Activated CD4-positive, alpha-beta T cell treated with anti-CD3 and anti-CD28 coated beads for 1 hour (primary cell): ENCODE measurements at places on chromosomes 12 and 14.

GRCh38 chr14:54922598-54922997, 20.0 kb upstream of the GCH1 start:
- no peak for DNase-seq

DNA sequence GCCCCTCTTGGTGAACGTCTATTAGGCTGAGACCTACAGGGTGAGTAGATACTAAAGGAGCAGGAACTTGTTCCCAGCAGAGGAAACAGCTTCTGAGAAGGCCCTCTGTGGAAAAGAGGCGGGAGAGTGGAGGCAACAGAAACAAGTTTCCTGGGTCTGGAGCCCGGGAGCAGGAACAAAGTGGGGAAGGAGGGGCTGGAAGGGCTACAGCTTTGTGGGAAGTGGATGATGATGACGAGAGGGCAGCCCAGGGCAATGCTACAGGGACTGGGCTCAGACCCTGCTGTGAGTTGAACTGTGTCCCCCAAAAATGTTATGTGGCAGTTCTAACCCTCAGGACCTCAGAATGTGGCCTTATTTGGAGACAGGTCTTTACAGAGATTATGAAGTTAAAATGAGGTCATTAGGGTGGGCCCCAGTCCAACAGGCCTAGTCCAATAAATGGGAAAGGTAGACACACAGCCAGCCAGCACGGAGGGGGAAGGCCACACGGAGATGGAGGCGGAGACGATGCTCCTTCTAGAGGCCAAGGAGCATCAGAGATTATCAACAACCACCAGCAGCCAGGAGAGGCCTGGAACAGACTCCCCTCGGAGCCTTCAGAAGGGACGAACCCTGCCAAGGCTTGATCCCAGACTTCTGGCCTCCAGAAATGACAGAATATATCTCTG, 14.3 kb downstream of the CAMKK2 start:
- DNase-seq, result no peak

DNA sequence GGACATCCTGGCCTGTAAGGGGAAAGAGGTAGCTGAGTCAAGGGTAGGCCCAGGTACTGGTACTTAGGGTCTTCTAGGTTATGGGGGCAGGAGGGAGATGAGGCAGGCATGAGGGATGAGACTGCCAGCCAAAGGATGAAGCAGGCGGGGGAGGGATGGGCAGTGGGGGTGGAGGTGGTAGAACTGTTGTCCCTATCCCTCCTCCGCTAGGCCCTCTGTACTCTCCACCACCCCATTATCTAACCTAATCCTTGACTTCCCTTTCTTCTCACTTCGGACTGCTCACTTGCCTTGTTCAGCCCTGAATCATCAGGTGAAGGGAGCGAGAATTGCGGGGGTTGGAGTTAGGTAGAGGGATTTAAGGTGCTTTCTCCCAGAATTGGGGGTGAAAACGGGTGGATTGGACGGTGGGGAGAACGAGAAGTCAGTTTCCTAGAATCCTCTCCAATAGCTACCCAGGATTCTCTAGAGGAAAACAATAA, 562 bp downstream of the PAN2 start:
- peak; percentile 12 for DNase-seq

GRCh38 chr12:119089380-119090013, 89.2 kb upstream of the HSPB8 start:
- DNase-seq, result no peak

- no peak for DNase-seq
Observed at GRCh38 chr14:22952418-22952817, 4.5 kb downstream of the HAUS4 start.

DNA sequence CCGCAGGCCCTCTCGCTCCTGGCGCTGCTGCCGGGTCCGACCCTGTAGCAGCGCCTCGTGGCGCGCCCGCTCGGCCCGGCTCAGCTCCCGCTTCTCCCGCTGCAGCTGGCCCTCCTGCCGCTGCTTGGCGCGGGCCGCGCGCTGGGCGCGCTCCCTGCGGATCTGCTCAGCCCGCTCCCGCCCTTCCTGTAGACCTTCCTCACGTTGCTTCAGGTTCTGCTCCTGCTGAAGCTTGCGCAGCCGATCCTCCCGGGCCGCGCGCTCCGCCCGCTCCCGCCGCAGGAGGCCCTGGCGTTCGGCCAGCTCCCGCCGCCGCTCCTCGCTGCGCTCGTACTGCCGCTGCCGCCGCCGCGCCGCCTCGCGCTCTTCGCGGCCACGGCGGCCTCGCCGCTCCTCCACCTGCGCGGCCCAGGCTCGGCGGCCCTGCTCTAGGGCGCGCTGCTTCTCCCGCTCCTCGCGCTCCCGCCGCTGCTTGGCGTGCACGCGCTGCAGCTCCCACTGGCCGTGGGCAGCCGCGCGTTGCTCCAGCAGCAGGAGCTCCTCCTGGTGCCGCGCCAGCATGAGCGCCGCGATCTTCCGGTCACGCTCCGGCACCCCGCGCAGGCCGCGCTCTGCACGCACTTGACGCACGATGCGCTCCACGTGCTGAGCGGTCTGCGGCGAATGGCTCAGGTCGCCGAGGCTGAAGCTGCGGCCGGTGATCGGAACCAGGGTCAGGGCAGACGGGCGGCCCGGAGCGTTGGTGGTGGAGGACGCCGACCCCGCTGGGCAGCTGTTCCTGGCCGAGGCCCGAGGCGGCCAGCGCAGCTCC, 2.4 kb downstream of the CCDC177 start:
- DNase-seq, result no peak

GRCh38 chr14:23381871-23382270, 5.0 kb downstream of the CMTM5 start:
- DNase-seq, result no peak

DNA sequence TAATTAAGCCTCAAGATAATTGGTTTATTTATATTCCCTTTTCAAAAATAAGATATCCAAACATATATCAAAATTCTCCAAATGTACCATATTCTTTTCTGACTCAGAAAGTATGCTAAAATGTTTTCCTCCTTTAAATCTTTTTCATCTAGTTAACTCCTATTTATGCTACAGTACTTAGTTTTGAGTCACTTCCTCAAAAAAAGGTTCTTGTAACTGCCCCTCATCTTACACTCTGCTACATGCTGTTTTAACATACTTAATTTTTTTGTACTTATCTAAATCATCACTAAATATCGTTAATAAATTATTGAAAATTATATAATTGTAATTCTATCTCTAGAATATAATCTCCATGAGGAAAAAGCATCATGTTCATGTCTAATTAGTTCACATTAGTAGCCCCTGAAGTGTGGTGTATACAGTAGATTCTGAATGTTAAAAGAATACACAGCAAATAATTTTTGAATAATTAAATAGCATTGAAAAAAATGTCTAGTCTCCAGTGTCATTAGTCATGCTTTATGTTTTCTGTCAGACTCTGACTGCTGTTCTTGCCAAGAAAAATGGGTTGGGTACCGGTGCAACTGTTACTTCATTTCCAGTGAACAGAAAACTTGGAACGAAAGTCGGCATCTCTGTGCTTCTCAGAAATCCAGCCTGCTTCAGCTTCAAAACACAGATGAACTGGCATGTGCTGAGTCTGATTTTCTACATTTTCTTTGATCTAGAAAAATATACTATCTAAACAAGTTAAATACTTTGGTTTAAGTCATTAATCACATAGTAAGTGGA, 3.5 kb downstream of the KLRD1 start:
- no peak for DNase-seq

GRCh38 chr12:75481774-75482173, 1.2 kb downstream of the GLIPR1 start:
- no peak for DNase-seq

DNA sequence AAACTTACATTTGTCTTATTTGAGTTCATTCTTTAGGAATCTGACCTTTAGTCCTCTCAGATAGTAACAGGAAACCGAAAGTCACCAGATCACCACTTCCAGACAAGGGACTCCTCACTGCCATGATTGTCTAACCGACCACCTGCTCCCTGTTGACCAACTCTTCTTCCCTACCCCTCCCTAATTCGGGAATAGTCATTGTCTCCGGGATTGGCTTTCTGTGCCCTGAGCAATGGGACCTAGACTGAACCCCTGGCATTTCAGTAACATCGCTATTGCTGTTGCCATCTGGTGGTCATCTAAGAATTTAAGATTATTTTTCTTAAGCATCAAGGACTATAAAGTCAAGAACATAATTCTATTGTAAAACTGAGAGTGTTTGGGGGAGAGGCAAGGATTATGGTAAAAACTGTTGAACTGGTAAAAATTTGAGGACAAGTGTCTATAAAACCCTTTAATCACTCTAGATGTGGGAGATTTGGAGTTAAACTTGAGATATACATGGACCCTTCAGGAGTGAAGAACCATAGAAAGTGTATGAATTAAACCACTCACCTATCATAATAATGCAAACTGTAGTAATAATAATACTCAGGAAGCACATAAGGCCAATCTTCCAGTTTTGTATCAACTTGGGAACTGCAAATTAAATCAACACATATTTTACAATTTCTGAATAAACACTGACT, 6.3 kb downstream of the CLEC2A start:
- DNase-seq, result no peak

GRCh38 chr12:130649101-130650045, 66.7 kb downstream of the RIMBP2 start:
- no peak for DNase-seq
